ENCODE measurements at places on chromosomes 5 and 9.

- peak; percentile 15 for DNase-seq
These were observed 96.8 kb downstream of the ANKRD18B start for GRCh38 chr9:33620738-33621439.

- no peak for DNase-seq
These were observed 393.7 kb upstream of the IRX1 start for GRCh38 chr5:3201941-3202340.

GRCh38 chr5:79122973-79123372, 11.4 kb downstream of the BHMT start:
- no peak for DNase-seq

- no peak for DNase-seq
These were observed 43.9 kb downstream of the ADAMTS2 start for GRCh38 chr5:179301376-179301775.

DNA sequence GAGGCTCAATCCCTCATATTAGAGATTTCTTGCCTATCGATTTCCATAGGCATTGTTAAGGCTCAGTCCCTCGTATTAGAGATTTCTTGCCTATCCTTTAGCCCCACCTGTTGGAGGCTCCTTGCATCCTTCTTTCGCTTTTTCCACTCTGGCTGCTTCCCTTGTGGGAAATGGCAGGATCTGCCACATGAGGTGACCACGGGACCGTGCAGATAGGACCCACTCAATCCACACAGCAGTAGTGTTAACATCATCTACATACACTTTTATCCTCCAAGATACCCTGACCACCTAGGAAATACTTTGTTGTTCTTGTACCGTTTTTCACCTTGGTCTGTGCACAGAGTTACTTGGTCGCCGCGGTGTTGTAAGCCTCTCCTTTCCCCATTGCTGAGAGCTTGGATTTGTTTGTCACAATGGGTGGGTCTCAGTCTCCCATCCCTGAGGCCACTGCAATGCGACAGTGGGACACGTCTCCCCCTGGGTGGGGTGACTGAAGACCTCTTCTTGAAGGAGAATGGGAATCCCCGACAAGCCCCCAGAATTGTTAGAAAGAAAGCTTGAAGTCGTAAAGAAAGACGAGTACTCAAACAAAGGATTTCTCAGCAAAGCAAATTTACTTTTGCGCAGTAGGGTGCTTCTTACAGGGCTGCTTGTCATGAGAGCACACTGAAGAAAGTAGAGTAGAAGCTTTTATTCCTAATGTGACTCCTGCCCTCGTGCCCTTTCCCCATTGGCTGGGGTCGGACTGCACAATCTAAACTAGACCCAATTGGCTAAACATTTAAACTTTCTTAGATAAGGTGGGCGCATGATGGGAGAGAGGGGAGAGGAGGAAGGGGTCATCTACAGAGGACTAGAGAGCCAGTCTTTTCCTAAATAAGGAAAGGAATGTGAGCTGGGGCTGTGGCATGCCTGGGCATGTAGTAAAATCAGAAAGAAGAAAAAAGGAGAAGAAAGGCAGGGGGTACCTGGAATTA, 19.8 kb downstream of the IFT74 start:
- DNase-seq, result no peak

GRCh38 chr5:139092741-139093343, 105.3 kb downstream of the SIL1 start:
- DNase-seq, result no peak

DNA sequence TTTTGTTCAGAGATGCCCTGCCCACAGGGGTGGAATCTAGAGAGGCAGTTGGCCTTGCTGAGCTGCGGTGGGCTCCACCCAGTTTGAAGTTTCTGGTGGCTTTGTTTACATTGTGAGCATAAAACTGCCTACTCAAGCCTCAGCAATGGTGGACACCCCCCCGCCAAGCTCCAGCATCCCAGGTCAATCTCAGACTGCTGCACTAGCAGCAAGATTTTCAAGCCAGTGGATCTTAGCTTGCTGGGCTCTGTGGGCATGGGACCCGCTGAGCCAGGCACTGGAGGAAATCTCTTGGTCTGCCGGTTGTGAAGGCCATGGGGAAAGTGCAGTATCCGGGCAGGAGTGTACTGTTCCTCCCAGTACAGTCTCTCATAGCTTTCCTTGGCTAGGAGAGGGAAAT, 55.5 kb downstream of the MINAR2 start:
- no peak for DNase-seq
